ENCODE measurements at places on chromosomes 16 and 17.
A peak's percentile ranks its signal among the peaks of the same experiment; 100 is the strongest.

- no peak for DNase-seq
Observed at GRCh38 chr17:57675427-57676387, 69.4 kb downstream of the CCDC182 start.

- no peak for DNase-seq
Observed at GRCh38 chr17:58088624-58089023, 5.4 kb downstream of the DYNLL2 start.

DNA sequence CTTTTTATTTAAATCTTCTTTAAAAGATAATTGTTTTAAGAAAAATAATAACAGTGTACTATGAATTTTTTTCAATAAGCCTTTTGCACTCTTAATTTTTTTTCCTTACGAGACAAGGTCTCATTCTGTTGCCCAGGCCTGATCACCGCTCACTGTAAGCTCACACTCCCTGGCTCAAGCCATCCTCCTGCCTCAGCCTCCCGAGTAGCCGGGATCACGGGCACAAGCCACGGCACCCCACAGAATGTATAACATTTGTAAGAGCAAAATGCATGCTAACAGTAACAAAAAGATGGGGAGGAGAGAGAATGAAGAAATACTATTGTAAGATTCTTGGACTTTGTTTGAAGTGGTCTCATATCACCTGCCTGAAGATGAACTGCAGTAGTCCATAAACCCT lies 126.9 kb upstream of the CHMP6 start:
- no peak for DNase-seq

- DNase-seq, result peak; percentile 41
Observed at GRCh38 chr16:81035975-81036750, 521 bp downstream of the ATMIN start.

GRCh38 chr17:61507383-61508066 lies 55.3 kb downstream of the TBX4 start:
- no peak for DNase-seq

- no peak for DNase-seq
Observed at GRCh38 chr17:3663102-3664011, 5.0 kb downstream of the TAX1BP3 start.

DNA sequence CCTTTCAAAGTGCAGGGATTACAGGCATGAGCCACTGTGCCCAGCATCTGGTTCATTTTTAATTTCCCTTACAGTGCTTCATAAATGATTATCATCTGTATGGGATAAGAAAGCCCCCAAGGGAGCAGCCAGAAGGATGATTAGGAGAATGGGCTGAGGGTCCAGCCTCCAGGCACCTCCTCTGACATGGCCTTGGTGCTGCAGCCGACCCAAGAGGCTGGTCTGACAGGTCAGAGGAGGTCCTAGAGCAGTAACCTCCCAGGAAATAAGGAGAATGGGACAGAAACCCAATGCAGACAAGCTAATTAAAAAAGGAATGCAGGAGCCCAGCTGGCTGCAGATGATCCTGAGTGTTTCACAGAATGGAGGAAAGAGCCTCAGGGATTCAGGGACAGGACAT lies 29.0 kb downstream of the MRC2 start:
- no peak for DNase-seq

- DNase-seq, result no peak
Observed at GRCh38 chr16:89589241-89589926, 13.8 kb downstream of the CPNE7 start.

DNA sequence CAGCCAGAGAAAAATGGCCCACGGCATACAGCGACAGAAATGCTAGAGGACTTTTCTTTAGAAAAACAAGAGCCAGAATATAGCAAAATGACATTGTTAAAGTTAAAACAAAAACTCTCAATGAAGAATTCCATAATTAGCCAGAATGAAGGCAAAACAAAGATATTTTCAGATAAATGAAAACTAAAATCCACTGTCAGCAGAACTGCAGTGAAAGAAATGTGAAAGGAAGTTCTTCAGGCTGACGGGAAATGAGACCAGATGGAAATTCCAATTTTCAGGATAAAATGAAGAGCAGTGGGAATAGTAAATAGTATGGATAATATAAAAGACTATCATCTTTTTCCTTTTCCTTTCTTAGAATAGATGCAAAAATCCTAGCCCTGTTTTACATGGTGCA lies 38.4 kb downstream of the ZCCHC14 start:
- no peak for DNase-seq

GRCh38 chr17:36095992-36096391 lies 6.0 kb upstream of the CCL3 start:
- DNase-seq, result no peak

- DNase-seq, result no peak
Observed at GRCh38 chr16:72807245-72807644, 240.7 kb downstream of the ZFHX3 start.

GRCh38 chr16:28984619-28985135 lies at the start of gene LAT:
TSS of gene LAT (plus strand) at chr16:28985052. CDS start at chr16:28985418, 366 bp downstream.
- no peak for DNase-seq

GRCh38 chr17:17128476-17129075 lies 77.6 kb downstream of the PLD6 start:
- no peak for DNase-seq

GRCh38 chr17:14428648-14429029 lies 127.8 kb downstream of the HS3ST3B1 start:
- DNase-seq, result no peak

DNA sequence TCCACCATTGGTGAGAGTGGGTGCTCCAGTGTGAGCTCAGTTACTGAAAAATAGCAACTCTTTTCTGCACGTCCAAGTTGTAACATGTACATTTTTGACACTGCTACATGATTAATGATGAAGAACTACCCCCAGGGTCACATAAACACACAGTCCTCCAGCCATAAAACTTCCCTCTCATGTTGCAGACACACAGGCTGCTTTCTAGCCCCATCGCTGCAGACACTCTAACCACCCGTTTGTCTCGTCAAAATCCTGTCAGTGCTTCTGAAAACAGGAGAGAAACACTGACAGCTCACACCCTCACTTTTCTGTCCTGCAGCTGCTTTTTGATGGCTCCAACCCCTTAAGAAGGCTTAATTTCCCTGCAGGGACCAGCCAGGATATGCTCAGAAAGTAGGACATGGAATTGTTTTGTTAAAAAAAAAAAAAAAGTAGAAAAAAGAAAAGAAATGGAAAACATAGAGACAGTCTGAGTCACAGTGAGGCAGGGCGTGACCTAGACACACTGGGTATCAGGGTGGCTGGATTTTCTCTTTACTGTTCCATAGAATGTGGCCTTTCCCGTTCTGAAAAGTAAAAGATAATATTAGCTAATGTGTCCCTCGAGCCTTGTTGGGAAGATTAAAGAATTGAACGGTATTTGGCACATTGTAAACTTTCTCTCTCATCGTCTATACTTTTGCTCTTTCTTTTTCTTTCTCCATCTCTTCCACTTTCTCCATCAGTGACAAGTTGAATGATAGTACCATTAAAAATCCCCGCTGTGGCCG lies 20.7 kb upstream of the CCL5 start:
- no peak for DNase-seq

- DNase-seq, result no peak
Observed at GRCh38 chr16:16151315-16151714, 72.0 kb downstream of the ABCC6 start.

DNA sequence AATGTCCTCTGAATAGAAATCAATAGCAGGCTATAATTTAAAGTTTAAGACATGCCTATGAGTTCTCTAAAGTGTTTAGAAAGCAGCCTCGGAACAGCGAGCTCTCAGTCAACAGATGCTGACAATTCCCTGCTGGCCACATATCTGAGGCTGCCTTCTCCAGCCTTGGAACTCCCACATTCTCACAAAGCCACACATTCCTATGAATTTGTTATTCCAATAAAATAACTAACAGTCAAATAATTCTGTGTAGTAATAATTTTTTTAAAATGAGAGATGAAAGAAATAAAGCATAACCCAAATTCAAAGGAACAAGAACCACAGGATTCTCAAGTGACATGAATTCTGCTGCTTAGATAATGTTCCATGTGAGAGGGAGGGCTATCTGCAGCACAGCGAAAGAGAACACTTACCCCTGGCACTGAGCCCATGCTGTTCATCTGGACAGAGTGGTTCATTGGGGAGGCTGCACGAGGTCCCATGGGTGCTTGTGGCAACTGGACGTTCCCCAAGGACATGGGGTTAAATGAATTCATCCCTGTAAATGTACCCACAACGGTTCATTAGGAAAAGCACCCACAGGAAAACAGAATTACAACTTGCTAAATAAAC lies 56.9 kb upstream of the TRAP1 start:
- DNase-seq, result no peak

GRCh38 chr17:68085771-68086381 lies 50.3 kb downstream of the KPNA2 start:
- no peak for DNase-seq

All from SW 1271 (cell line).